T1000 (cell line): ENCODE measurements at places on chromosomes 3 and 15.
A peak's percentile ranks its signal among the peaks of the same experiment; 100 is the strongest.

DNA sequence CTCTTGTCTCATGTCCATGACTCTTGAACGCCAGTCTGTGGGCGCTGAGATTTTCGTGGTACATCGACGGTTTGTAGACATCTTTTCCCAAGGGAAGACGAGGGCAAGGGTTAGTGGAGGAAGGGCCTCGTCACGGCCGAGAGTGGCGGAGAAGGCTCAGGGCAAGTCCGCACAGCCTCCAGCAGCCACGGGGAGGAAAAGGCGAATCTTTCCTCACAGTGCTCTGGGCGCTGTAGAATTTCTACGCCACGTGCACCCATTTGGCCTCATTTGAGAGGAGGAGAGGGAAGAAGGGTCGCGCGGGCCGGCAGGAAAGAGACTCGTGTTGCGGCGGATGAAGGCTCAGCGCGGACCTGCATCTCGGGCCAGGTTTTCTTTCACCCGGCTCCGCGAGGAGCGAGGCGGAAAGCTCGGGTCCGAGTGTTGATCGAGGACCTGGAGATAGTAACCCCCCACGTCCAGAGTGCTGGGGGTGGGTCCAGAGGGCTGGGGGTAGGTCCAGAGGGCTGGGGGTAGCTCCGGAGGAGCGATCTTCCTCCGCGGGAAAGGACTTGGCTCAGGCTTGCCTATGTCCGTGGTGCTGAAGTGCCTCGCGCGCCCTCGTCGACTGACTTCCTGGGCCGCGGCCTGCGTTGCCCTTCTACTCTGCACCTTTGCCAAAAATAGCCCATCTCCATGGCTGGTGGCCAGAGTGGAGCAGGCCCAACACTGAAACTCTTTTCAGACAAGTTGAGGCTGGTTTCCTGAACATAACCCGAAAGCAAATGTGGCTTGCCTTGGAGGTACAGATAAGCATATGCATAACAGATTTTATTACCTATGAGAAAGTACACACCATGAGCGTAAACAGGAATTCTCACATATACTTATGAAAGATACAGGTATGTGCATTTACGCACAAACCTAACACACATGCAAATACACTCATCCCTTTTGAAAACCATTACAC is 1.1 kb downstream of the SLC35G2 start:
- DNase-seq = peak; percentile 62

DNA sequence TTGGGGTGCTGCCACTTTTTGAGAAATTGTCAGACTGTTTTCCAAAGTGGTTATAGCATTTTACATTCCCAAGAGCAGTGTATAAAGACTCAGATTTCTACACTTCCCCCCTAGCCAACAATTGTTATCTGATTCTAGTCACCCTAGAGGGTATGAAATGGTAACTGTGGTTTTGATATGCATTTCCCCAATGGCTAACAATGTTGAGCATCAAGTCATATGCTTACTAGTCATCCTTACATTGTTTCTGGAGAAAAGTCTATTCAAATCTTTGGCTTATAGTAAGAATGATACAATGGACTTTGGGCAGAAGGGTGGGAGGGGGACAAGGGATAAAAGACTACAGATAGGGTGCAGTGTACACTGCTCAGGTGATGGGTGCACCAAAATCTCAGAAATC is 73.3 kb downstream of the CSNK1G1 start:
- DNase-seq = no peak

DNA sequence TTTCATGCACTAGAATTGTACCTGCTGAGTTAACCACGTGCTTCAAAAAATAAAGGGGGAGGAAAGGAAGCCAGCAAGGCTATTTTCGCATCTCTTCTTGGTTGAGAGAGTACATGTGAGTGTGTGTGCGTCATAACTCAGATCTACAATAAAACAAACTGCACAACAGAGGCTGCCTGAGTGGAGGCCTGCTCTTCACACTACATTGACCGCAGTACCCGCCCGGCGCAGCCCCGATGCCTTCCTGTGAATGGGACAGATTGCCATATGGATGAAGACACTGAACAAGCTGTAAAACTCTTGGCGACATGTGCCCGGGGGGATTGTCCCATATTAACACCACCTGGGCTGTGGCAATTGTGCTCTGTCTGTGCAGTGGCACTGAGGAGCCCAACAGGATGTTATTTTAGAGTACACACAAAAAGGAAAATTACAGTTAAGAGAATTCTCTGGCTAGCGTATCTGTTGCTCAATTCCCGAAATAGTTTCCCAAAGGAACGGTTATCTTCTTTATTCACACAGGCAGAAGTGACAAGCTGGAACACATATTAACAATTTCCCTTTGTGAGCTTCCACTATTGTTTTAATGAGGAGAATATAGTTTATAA is 551.5 kb downstream of the FOXP1 start:
- no peak for DNase-seq

GRCh38 chr3:139629033-139629432 is 48.7 kb downstream of the NMNAT3 start:
- DNase-seq = no peak

DNA sequence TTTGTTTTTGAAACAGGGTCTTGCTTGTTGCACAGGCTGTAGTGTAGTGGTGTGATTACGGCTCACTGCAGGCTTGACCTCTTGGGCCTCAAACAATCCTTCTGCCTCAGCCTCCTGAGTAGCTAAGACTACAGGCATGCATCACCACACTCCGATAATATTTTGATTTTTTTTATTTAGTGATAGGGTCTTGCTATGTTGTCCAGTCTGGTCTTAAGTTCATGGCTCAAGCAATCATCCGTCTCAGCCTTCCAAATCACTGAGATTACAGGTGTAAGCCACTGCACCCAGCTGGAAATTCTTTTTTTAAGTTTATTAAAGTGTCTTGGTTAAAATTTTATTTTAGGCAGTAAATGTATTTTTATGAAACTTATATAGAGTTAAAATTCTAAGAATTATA is 32.2 kb upstream of the RAP2B start:
- no peak for DNase-seq

- no peak for DNase-seq
Measured at GRCh38 chr3:79473993-79474392, 293.8 kb downstream of the ROBO1 start.

GRCh38 chr3:142215106-142215505 is 10.3 kb downstream of the GK5 start:
- no peak for DNase-seq

DNA sequence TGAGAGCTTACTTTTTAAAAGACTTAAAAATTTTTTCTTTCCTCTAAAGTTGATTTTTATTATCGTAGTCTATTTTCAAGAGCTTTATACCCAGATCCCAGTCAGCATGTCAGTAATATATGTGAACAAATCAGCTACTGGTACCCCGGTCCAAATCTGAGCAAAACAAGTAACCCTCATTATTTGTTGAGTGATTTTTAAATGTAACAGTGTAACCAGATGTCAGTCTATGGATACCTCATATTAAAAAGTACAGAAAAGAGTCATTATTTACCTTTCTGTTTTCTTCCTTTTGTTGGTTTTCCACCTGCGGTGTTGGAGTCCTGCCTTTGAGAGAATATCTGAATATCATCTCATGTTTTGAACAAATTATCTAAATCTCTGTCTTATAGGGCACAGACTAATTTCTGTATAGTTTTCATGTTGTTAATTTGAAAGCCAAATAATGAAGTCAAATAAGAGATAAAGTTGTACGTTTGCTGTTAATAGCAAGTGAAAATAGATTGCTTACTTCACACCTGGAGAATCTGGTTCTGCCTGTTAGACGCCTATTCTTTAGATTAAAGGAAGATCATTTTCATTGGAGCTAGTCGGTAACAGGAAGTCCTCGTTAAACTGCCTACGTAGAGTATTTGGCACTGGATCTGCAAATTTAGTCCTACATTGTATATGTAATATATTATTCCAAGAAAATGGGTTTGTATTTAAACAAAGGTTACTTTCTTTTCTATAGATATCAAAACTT is at the start of gene STX19:
Gene STX19 (minus strand): TSS at position 505 of the 745 bp plus-strand sequence. CDS start 13,328 bp downstream, outside the sequence.
- DNase-seq = no peak

DNA sequence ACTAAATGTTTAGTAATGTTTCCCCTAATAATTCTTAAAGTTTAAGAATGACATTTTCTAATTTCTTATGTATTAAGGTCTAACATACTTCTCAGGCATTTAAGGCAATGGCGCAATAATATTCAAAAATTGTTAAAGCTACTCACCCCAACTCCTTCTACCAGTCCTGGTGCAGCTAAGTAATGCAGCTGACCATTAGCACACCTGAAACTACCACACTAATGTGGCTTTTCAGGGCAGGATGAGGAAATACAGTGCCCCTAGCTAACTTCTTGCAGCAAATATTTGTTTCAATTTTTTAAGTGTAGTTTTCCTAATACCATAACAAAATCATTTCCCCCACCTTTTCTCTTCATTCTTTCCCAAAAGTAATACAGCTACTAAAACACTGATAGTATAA is 827.7 kb downstream of the FHIT start:
- DNase-seq = no peak

DNA sequence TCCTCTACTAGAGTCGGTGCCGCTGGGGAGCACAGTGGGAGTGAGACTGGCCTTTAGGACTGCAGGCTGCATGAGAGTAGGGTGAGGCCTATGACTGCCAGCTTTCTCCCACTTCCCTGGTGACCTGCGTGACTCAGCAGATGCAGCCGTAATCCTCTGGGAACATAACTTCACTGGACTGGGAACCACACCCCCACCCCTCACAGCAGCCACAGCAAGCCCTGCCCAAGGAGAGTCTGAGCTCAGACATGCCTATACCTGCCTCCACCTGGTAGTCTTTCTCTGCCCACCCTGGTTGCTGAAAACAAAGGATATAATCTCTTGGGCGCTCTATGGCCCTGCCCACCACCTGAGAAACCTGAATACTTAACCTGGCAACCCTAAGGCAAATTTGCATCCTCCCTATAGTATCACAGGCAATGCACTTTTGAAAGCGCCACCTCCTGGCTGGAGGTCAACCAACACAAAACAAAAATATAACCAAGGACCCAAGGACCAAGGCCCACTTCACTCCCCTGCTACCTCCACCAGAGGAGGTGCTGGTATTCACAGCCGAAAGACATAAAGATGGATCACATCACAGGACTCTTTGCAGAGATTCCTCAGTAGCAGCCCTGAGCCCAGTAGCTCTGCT is 308.9 kb downstream of the CTNNB1 start:
- no peak for DNase-seq

DNA sequence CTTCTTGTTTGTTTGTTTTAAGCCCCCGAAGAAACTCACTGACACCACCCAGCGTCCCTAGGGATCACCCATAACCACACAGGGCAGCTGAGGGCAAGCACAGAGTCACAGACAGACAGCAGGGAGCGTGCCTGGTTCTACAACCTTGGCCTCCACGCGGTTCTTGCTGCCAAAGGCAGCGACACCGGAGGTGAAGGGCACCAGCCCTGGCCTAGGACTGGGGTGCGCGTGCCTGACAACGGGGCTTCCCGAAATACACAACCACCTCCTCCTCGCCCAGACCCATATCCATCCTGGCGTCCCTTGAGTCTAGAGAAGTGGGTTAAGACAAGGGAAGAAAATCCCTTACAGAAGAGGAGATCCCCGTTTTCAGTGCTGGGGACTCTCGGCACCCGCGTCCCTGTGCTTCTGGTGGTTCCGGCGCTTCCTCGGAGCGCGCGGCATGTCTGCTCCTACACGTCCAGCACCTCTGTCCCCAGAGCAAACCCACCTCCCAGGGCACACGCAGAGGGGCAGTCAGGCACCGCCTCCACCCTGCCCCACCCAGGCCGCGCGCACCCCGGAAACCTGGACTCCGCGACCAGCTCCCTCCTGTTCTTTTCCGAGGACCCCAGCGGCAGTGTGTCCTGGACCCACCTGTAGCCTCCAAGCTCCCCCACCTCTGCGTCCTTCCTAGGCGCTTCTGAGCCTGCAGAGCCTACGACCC is 911 bp downstream of the RFTN1 start:
- peak; percentile 38 for DNase-seq

DNA sequence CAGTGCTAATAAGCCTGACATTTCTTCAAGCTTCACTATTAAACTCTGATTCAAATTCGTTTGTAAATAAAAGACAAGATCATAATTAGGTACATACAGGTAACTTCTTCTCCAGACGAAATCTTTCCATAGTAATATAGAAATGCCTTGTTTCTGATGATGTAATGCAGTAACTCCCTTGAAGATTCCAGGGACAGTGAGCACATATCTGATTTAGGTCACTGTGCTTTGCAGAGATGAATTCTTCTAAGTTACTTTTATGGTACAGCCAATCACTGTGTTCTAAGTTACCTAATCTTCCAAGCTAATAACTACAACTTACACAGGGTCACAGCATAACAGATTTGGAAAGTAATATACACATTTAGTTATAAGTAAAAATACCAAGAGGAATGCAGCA is 27.6 kb downstream of the SLC4A7 start:
- DNase-seq = no peak

DNA sequence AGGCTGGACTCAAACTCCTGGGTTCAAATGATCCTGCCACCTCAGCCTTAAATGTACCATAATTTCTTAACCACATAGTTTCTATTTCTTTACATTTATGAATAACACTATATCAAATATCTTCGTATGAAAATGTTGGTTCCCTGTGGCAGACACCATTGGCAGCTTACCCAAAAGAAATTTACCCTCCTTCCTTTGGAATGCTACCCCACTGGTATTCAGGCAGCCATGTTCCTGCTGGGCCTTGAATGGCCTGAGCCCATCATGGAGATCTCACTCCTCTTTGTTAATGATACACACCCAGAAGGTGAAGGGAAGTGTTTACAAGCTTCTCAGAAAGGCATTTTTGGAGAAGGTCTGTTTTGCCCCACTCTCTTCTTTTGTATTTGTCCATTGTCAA is 94.3 kb upstream of the RNF7 start:
- DNase-seq = no peak

GRCh38 chr15:73941449-73941848 is 15.2 kb downstream of the LOXL1 start:
- DNase-seq = no peak

GRCh38 chr3:157906627-157907026 is 199.6 kb downstream of the SHOX2 start:
- no peak for DNase-seq

- peak; percentile 74 for DNase-seq
Measured at GRCh38 chr3:107240183-107241091, 136.8 kb upstream of the CCDC54 start.

DNA sequence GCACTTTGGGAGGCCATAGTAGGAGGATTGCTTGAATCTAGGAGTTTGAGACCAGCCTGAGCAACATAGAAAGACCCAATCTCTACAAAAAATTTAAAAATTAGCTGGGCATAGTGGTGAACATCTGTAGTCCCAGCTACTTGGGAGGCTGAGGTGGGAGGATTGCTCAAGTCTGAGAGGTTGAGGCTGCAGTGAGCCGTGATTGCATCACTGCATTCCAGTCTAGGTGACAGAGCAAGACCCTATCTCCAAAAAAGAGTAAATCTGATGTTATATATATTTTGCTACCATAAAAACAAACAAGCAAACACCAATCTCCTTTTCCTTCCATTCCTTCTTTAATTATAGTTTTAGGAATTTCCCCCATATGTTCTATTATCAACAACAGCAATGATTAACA is 74.2 kb upstream of the RNU6-1 start:
- no peak for DNase-seq

GRCh38 chr3:85572426-85572825 is 613.6 kb downstream of the CADM2 start:
- DNase-seq = no peak
